ENCODE measurements at places on chromosomes 16 and 17. TPM values are rescaled to one million over a fixed set of nuclear protein-coding genes. Genes with fewer than 3 reads are reported as not detected.

GRCh38 chr16:59740858-59741257, 1006.7 kb upstream of the GOT2 start:
- no peak overlapping the region for H3K27ac ChIP-seq
- no peaks in the 10 kb centered on the region for H3K4me1 ChIP-seq
- no peaks in the 10 kb centered on the region for H3K27me3 ChIP-seq
- no peak for DNase-seq
- H3K36me3 ChIP-seq, result no peaks in the 10 kb centered on the region
- H3K4me3 ChIP-seq, result no peak overlapping the region

DNA sequence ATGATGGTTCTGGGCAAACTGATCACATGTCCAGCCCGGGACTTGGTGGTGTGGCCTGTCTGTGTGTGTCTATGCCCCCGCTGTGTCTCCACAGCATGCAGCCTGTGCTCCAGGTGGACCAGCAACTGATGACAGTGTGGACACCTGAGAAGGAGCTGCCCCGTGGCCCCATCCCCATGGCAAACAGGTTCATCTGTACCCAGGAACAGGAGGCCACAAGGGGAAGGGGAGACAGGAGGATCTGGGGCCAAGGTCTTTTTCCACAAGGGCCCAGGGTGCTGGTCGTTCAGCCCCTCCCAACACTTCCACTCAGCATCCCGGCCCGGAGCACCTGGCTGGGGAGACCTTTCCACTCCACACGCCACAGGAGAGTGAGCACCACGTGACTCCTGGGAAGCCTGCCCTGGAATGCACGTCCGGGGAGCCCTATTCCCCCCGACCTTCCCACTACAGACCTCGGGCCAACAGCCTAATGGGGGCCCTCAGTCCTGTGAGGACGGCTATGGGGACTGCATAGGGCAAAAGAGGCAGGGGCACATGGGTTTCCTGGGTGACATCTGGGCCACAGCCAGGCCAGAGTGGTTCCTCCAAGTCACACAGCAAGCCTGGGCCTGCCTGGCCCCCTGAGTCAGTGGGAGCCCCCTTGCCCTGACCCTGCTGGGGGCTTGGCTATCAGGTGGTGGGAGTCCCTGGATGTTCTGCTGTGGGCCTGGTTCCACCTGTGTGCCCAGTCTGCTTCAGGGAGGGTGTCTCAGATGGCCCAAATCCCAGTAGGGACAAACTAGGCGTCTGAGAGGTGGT, 20.8 kb upstream of the NXPH3 start:
- H3K27me3 ChIP-seq, result peaks cover 8% of the 10 kb centered on the region
- H3K36me3 ChIP-seq, result no peaks in the 10 kb centered on the region
- H3K4me3 ChIP-seq, result no peak overlapping the region
- no peak for DNase-seq

Gene ITGB4
- 0.43 TPM for total RNA-seq

GRCh38 chr17:76599694-76600460, 14.2 kb upstream of the ST6GALNAC2 start:
- H3K27me3 ChIP-seq, result peaks cover 10% of the 10 kb centered on the region
- no peak overlapping the region for H3K27ac ChIP-seq
- no peak for DNase-seq
- peaks cover 16% of the 10 kb centered on the region for H3K36me3 ChIP-seq

Gene ANKS3
- 10.0 TPM for total RNA-seq

DNA sequence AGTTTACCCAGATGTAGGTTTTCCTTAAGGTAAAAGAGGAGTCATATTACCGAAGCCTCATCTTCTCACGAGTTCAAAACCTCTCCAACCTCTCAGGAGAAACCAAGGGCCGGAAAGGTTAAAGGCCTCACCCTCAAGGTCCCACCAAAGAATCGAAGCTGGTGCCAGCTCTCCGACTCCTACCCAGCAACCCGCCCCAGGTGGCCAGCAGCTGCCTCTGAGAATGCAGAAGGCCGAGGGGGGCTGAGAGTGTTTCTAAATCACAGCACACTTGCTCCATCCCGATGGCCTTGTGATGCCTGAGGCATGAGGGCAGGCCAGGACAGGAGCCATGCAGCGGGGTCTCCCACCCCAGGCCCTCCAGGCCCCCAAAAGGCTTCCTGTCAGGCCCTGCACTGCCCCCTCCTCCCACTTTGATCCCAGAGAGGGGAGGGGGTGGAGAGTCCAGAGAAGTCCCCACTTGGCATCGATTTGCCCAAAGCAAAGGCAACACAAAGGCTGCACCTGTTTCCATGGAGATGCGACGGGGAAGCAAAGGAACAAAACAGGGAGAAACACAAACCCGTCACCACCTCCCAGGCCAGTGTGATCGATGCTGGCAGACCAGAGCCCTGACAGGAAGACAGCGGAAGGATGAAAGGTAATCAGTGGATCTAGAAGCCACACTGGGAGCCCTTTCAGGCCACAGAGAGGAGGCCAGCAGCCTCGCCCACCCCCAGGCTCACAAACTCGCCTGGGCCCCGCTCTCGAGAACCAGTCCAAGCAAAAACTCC, 39.0 kb downstream of the CUEDC1 start:
- DNase-seq, result no peak
- H3K27ac ChIP-seq, result no peak overlapping the region
- no peaks in the 10 kb centered on the region for H3K36me3 ChIP-seq
- no peak overlapping the region for H3K4me3 ChIP-seq
- H3K27me3 ChIP-seq, result peaks cover 6% of the 10 kb centered on the region

DNA sequence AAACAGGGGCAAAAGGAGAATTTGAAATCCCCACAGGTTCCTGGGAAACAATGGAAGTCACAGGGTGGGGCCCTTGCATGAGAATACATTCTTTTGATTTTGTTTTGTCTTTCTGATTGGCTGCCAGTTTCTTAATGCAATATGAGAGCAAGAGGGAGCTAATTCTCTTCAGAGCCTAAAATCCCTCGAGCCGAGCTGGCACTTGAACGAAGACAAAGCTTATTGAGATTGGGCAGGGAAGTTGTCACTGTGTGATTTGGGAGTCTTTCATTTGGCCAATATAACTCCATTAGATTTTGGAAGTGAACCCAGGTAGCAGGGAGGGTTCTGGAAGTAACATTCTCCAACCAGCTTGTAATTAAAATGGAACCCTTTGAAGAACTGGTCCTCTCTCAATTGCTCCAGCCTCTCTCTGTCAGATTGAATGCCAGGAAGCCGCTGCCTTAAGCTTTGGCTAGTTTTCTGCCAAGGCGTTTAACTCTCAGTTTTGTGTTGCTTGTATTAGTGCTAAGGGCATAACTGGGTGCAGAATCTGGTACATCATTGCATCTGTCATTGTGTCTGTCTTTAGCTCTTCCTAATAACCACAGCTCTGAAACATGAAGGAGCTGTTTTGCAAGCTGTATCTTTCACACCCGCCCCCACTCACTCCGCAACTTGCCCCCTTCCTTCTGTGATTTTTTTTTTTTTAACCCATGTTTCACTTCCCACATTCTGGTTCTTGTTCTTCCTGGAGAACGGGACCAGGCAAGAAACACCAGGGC, 272.0 kb downstream of the MAF start:
- H3K36me3 ChIP-seq, result no peaks in the 10 kb centered on the region
- peaks cover 3% of the 10 kb centered on the region for H3K27me3 ChIP-seq
- H3K27ac ChIP-seq, result no peak overlapping the region
- no peak for DNase-seq

- no peak for DNase-seq
- H3K4me1 ChIP-seq, result peaks cover 10% of the 10 kb centered on the region
- no peak overlapping the region for H3K27ac ChIP-seq
- no peaks in the 10 kb centered on the region for H3K36me3 ChIP-seq
- H3K27me3 ChIP-seq, result no peaks in the 10 kb centered on the region
Observed at GRCh38 chr16:2480948-2481347, 6.0 kb downstream of the TBC1D24 start.

Gene TMEM235
- total RNA-seq, result not detected

- DNase-seq, result no peak
- no peak overlapping the region for H3K27ac ChIP-seq
- H3K36me3 ChIP-seq, result no peaks in the 10 kb centered on the region
- no peaks in the 10 kb centered on the region for H3K4me1 ChIP-seq
- H3K4me3 ChIP-seq, result no peak overlapping the region
Observed at GRCh38 chr16:84959784-84960417, 51.4 kb downstream of the ZDHHC7 start.

Gene GP2
- not detected for total RNA-seq

DNA sequence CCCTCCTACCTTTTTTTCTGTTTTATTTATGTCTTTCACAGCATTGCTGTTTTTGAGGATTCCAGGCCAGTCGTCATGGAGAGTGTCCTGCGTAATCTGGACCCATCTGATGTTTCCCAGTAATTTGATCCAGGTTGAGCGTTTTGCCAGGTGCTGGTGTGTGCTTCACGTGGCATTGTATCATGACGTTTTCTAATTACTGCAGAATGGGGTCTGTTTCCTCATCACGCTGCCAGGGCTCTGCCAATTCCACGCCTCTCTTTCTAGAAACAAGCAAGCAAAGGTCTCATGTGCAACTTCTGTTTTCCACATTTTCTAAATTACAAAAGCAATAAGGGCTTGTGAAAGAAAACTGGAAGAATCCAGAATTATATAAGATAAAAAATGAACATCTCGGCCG, 28.3 kb upstream of the BHLHA9 start:
- H3K27me3 ChIP-seq, result peaks cover 19% of the 10 kb centered on the region
- peaks cover 9% of the 10 kb centered on the region for H3K4me1 ChIP-seq
- no peak for DNase-seq
- no peaks in the 10 kb centered on the region for H3K36me3 ChIP-seq

Gene TSPOAP1
- 69.4 TPM for total RNA-seq

- H3K27me3 ChIP-seq, result peaks cover 36% of the 10 kb centered on the region
- H3K27ac ChIP-seq, result no peak overlapping the region
- DNase-seq, result no peak
Observed at GRCh38 chr17:17726458-17727060, 45.3 kb downstream of the RAI1 start.

DNA sequence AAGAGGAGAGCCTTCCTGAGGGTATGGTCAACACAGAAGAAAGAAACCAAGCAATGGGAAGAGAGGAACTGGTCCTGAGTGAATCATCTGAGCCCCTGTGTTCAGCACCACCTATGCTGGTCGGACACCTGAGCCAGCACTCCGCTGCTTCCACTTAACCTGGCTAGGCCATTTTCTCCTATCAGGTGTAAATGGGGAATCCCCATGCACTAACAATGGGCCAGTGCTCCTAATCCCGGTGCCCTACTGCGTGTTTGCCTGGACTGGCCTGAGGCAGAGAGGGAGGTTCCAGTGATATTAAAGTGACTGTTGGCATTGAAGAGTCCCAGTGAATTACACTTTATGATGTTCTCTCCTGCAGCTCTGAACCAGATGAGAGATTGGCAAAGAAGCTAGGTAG, 34.4 kb upstream of the XYLT2 start:
- H3K27me3 ChIP-seq, result peaks cover 9% of the 10 kb centered on the region
- no peaks in the 10 kb centered on the region for H3K36me3 ChIP-seq
- H3K27ac ChIP-seq, result no peak overlapping the region

Gene TP53TG3B
- total RNA-seq, result not detected

Gene CSNK1D
- total RNA-seq, result 116 TPM

GRCh38 chr17:15511142-15511541, 43.7 kb upstream of the CDRT4 start:
- H3K27me3 ChIP-seq, result no peaks in the 10 kb centered on the region
- H3K4me3 ChIP-seq, result no peak overlapping the region
- H3K4me1 ChIP-seq, result no peaks in the 10 kb centered on the region
- H3K27ac ChIP-seq, result no peak overlapping the region

- H3K4me1 ChIP-seq, result no peaks in the 10 kb centered on the region
- DNase-seq, result no peak
- no peaks in the 10 kb centered on the region for H3K27me3 ChIP-seq
- no peak overlapping the region for H3K27ac ChIP-seq
Observed at GRCh38 chr16:19841184-19841583, 43.5 kb downstream of the GPRC5B start.

GRCh38 chr16:67372664-67373063, 20.6 kb downstream of the TPPP3 start:
- no peaks in the 10 kb centered on the region for H3K36me3 ChIP-seq
- H3K4me3 ChIP-seq, result no peak overlapping the region
- H3K4me1 ChIP-seq, result no peaks in the 10 kb centered on the region
- peaks cover 14% of the 10 kb centered on the region for H3K27me3 ChIP-seq

- H3K27ac ChIP-seq, result no peak overlapping the region
- H3K4me3 ChIP-seq, result no peak overlapping the region
- H3K27me3 ChIP-seq, result no peaks in the 10 kb centered on the region
- DNase-seq, result no peak
- H3K4me1 ChIP-seq, result peaks cover 4% of the 10 kb centered on the region
- H3K36me3 ChIP-seq, result no peaks in the 10 kb centered on the region
Observed at GRCh38 chr17:62898239-62898864, 67.7 kb upstream of the TANC2 start.

Gene MEIOC
- total RNA-seq, result not detected

Gene P2RX5
- 31.1 TPM for total RNA-seq

DNA sequence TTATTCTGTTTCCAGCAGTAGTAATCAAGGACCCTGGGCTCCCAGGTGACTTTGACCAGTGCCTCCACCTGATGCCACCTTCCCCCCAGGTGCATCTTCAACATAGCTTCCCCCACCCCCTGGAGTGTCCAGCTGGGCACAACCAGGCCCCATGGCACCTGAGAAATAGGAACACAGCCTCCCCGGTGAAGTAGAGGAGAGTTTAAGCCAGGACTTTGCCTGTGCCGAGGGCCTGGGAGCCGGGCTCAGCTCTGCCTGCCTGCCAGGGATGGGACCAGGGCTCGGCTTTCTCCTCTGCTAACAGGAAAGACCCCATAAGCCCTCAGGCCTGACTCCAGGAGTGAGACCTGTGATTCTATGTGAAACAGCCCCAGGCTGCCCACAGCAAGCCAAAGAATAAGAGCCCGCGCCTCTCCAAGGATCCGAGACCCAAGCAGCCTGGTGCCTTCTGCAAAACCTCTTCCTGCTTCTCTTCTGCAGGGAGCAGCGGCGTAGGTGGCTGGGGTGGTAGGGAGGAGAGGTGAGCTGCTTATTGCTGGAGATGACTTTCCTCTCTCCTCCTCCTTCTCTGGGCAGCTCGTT, 16.4 kb upstream of the RBFOX3 start:
- H3K36me3 ChIP-seq, result no peaks in the 10 kb centered on the region
- DNase-seq, result no peak
- no peak overlapping the region for H3K27ac ChIP-seq
- H3K4me1 ChIP-seq, result no peaks in the 10 kb centered on the region
- no peak overlapping the region for H3K4me3 ChIP-seq
- H3K27me3 ChIP-seq, result no peaks in the 10 kb centered on the region

DNA sequence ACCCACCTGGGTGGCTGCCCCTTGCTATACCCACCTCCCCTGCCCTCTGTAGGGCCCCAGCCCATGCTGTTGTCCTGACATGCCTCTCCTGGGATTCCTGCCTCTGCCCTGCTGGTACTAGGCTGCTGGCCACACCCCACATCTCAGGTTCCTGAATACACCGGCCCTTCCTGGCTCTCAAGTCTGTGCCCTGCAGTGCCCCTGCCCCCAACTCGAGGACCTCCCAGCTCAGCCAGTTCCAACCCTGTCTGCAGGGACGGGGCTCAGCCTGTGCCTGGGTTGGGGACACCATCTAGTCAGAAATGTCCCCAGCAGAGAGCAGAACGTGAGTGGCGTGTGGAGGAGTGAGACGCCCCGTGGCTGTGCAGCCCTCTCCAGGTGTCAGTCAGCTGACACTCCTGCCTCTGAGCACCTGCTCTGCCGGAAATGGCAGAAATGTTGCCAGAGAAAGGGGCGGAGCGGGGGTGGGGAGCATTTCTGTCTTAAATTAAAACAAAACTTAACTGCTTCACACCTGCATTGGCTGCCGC, 28.7 kb downstream of the ACSF3 start:
- no peak overlapping the region for H3K4me3 ChIP-seq
- H3K27ac ChIP-seq, result no peak overlapping the region
- H3K27me3 ChIP-seq, result no peaks in the 10 kb centered on the region
